ENCODE measurements at places on chromosomes 6 and 20. TPM values are rescaled to one million over a fixed set of nuclear protein-coding genes. Genes with fewer than 3 reads are reported as not detected.

GRCh38 chr20:21234324-21234723 is 68.8 kb upstream of the XRN2 start:
- H3K27ac ChIP-seq: no peak overlapping the region
- no peak for DNase-seq
- H3K4me3 ChIP-seq: no peak overlapping the region
- peaks cover 6% of the 10 kb centered on the region for H3K4me1 ChIP-seq
- no peaks in the 10 kb centered on the region for H3K27me3 ChIP-seq

GRCh38 chr6:140320081-140321080 is 945.9 kb upstream of the CITED2 start:
- H3K4me1 ChIP-seq: peaks cover 40% of the 10 kb centered on the region
- no peaks in the 10 kb centered on the region for H3K27me3 ChIP-seq
- no peaks in the 10 kb centered on the region for H3K36me3 ChIP-seq

- H3K27ac ChIP-seq: no peak overlapping the region
- DNase-seq: no peak
- no peaks in the 10 kb centered on the region for H3K27me3 ChIP-seq
- no peak overlapping the region for H3K4me3 ChIP-seq
- peaks cover 86% of the 10 kb centered on the region for H3K4me1 ChIP-seq
Observed at GRCh38 chr20:50516180-50516934, 6.2 kb downstream of the PTPN1 start.

LY6G6D gene
- total RNA-seq: not detected

GRCh38 chr6:136609873-136610706 is 59.9 kb upstream of the MAP7 start:
- no peaks in the 10 kb centered on the region for H3K27me3 ChIP-seq
- no peak for DNase-seq
- peak overlapping the region; percentile 87 for H3K27ac ChIP-seq
- H3K4me1 ChIP-seq: peaks cover 53% of the 10 kb centered on the region
- peak overlapping the region; percentile 0 for H3K4me3 ChIP-seq
- no peaks in the 10 kb centered on the region for H3K36me3 ChIP-seq

- DNase-seq: peak; percentile 79
- no peak overlapping the region for H3K27ac ChIP-seq
- H3K36me3 ChIP-seq: peaks cover 13% of the 10 kb centered on the region
Observed at GRCh38 chr20:58708246-58708931, 15.8 kb downstream of the NPEPL1 start.

RARS2 gene
- 44.7 TPM for total RNA-seq

GRCh38 chr6:99331531-99331930 is 17.9 kb downstream of the FAXC start:
- no peak overlapping the region for H3K27ac ChIP-seq
- DNase-seq: no peak
- H3K36me3 ChIP-seq: no peaks in the 10 kb centered on the region
- H3K4me1 ChIP-seq: peaks cover 3% of the 10 kb centered on the region

KCNK17 gene
- total RNA-seq: not detected

NKAIN4 gene
- 2.2 TPM for total RNA-seq

ID4 gene
- total RNA-seq: 136 TPM

ATP9A gene
- 43.4 TPM for total RNA-seq

TREML2 gene
- not detected for total RNA-seq

- no peak overlapping the region for H3K27ac ChIP-seq
- H3K36me3 ChIP-seq: no peaks in the 10 kb centered on the region
- peaks cover 10% of the 10 kb centered on the region for H3K4me1 ChIP-seq
- H3K27me3 ChIP-seq: no peaks in the 10 kb centered on the region
- no peak overlapping the region for H3K4me3 ChIP-seq
Observed at GRCh38 chr6:22636452-22636851, 67.1 kb downstream of the HDGFL1 start.

FAM8A1 gene
- 26.4 TPM for total RNA-seq

- no peaks in the 10 kb centered on the region for H3K27me3 ChIP-seq
- no peaks in the 10 kb centered on the region for H3K4me1 ChIP-seq
- no peak for DNase-seq
Observed at GRCh38 chr6:2387445-2387844, 142.0 kb upstream of the GMDS start.

- DNase-seq: no peak
- peaks cover 10% of the 10 kb centered on the region for H3K27me3 ChIP-seq
- no peak overlapping the region for H3K4me3 ChIP-seq
- no peak overlapping the region for H3K27ac ChIP-seq
Observed at GRCh38 chr20:46739431-46740213, 30.2 kb downstream of the SLC2A10 start.

GRCh38 chr20:19742974-19743639 is 15.0 kb upstream of the RIN2 start:
- H3K4me3 ChIP-seq: no peak overlapping the region
- peaks cover 3% of the 10 kb centered on the region for H3K27me3 ChIP-seq
- H3K4me1 ChIP-seq: no peaks in the 10 kb centered on the region
- no peak for DNase-seq
- no peak overlapping the region for H3K27ac ChIP-seq

- H3K4me3 ChIP-seq: no peak overlapping the region
- H3K27me3 ChIP-seq: peaks cover 3% of the 10 kb centered on the region
- no peaks in the 10 kb centered on the region for H3K36me3 ChIP-seq
- DNase-seq: peak; percentile 40
Observed at GRCh38 chr6:34486106-34486740, 20.3 kb downstream of the PACSIN1 start.

GRCh38 chr6:78300885-78301284 is 566.5 kb upstream of the IRAK1BP1 start:
- no peaks in the 10 kb centered on the region for H3K4me1 ChIP-seq
- no peak overlapping the region for H3K27ac ChIP-seq
- no peak overlapping the region for H3K4me3 ChIP-seq
- H3K27me3 ChIP-seq: no peaks in the 10 kb centered on the region

DNA sequence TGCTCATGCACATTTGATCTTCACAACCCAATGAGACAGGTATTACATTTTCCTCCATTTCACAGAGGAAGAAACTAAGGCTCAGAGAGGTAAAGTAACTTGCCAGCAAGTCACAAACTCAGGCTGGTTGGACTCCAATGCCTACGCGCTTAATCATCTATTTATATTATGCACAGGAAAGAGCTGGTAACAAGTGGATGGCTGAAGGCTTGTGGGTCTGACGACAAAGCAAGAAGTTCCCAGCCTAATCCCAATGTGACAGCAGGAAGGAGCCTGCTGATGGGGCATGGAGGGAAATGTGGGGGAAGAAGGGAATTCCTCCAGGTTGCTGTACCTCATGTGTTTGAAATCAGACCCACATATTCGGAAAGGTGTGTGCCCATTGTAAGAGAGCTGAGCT is 3.9 kb downstream of the CDH22 start:
- peaks cover 4% of the 10 kb centered on the region for H3K4me1 ChIP-seq
- H3K27ac ChIP-seq: no peak overlapping the region
- H3K4me3 ChIP-seq: no peak overlapping the region
- H3K36me3 ChIP-seq: peaks cover 1% of the 10 kb centered on the region

TCFL5 gene
- 20.0 TPM for total RNA-seq

DNA sequence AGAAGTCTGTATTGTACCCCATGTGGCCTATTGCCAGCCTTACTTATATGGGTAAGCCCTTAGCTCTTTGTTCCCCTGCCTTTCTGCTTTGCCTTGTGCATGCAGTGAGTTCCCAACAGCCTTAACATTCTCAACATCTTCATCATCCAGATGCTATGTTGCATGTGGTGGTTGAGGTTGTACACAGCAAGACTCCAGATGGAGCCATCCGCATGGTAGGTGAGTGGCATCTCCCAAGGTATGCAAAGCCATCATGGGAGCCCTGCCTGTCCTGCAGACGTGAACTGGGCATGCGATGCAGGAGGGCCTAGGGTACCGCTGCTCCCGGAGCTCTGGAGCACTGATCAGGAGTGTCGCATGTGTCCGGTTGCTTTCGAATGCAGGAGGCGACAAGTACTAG is 16.1 kb downstream of the CEP43 start:
- no peak for DNase-seq
- no peak overlapping the region for H3K27ac ChIP-seq
- no peak overlapping the region for H3K4me3 ChIP-seq
- peaks cover 17% of the 10 kb centered on the region for H3K36me3 ChIP-seq
- H3K27me3 ChIP-seq: no peaks in the 10 kb centered on the region
- no peaks in the 10 kb centered on the region for H3K4me1 ChIP-seq

- H3K4me3 ChIP-seq: no peak overlapping the region
- peaks cover 36% of the 10 kb centered on the region for H3K4me1 ChIP-seq
- no peak for DNase-seq
- H3K36me3 ChIP-seq: no peaks in the 10 kb centered on the region
- H3K27ac ChIP-seq: no peak overlapping the region
Observed at GRCh38 chr6:80480421-80481157, 374.1 kb downstream of the BCKDHB start.

TP53TG5 gene
- not detected for total RNA-seq

SEMG1 gene
- not detected for total RNA-seq

CLDN20 gene
- not detected for total RNA-seq

GRCh38 chr6:49497304-49497703 is 2.4 kb upstream of the GLYATL3 start:
- no peaks in the 10 kb centered on the region for H3K4me1 ChIP-seq
- H3K27me3 ChIP-seq: peaks cover 12% of the 10 kb centered on the region

FARS2 gene
- total RNA-seq: 18.1 TPM

DNA sequence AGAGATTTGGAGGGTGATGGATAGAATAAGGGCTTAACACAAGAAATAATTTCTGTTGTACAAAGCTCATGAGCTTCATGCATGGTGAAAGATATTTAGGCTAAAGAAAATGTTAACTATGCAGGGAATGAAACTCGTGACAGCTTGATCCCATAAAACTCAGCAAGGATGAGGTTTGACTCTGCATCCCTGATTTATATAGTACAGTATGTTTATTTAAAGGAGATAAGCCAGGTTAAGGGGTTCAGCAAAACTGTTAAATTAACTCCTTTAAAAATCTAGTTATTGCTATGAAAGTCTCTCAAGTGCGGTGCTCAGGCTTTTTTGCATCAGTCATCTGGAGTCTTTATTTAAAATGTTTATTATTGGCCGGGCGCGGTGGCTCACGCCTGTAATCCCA is 326.4 kb downstream of the LAMA2 start:
- H3K4me1 ChIP-seq: peaks cover 7% of the 10 kb centered on the region
- no peak overlapping the region for H3K4me3 ChIP-seq
- peaks cover 2% of the 10 kb centered on the region for H3K27me3 ChIP-seq
- H3K27ac ChIP-seq: no peak overlapping the region
- no peaks in the 10 kb centered on the region for H3K36me3 ChIP-seq

DNA sequence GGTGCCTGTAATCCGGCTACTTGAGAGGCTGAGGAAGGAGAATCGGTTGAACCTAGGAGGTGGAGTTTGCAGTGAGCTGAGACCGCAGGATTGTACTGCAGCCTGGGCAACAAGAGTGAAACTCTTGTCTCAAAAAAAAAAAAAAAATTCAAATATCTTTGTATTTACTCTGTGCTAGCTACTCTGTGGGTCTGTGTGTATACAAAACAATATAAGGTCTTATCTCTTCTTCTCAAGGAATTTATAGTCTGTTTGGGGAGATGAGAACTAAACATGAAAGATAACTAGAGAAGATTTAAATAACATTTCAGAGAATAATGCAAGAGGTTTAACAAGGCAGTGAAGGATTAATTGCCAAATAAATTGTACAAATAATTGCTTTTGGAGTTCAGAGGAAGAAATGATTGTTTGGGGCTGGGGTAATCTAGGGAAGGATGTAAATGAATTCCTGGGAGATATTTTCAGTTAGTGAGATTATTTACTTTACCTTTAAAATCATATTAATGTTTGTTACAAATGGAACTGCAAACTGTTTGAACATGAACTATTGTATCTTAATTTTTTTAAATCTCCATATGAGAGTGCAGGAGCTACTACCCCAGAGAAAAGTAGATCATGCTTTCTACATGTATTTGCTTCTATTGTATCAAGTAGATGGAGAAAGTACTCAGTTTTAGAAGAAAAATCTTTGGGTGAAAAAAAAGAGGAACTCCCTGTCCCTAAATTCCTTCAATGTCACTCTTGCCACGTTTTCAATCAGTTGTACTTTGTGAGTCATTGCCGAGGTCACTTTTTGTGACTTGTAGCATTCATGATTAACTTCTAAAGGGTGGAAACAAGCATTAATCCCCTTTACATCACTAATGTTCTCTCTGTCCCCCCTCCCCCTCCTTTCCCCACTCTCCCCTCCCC is 39.0 kb downstream of the NCOA3 start:
- no peaks in the 10 kb centered on the region for H3K27me3 ChIP-seq
- H3K27ac ChIP-seq: peak overlapping the region; percentile 41
- H3K36me3 ChIP-seq: no peaks in the 10 kb centered on the region
- H3K4me1 ChIP-seq: peaks cover 56% of the 10 kb centered on the region

- no peaks in the 10 kb centered on the region for H3K36me3 ChIP-seq
- peaks cover 16% of the 10 kb centered on the region for H3K4me1 ChIP-seq
- no peak overlapping the region for H3K27ac ChIP-seq
- DNase-seq: no peak
- H3K27me3 ChIP-seq: peaks cover 4% of the 10 kb centered on the region
- H3K4me3 ChIP-seq: no peak overlapping the region
Observed at GRCh38 chr6:72955666-72956065, 269.6 kb downstream of the KHDC1L start.

DNA sequence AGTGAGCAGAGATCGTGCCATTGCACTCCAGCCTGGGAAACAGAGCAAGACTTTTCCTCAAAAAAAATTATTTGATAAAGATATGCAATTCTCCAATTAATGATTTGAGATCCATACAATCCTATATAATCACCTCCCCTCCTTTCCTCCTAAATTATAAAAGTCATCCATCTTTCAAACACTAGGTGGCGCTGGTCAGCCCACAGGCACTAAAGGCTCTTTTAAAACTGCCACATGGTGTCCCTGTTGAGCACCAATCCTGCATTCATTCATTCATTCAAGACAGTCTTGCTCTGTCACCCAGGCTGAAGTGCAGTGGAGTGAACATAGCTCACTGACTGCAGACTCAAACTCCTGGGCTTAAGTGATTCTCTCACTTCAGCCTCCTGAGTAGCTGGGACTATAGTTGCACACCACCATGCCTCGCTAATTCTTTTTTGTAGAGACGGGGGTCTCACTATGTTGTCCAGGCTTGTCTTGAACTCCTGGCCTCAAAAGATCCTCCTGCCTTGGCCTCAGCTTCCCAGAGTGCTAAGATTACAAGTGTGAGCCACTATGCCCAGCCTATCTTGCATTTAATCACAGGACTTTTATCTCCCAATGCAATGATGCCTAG is 58.7 kb upstream of the SLC2A12 start:
- no peaks in the 10 kb centered on the region for H3K36me3 ChIP-seq
- no peak overlapping the region for H3K27ac ChIP-seq
- DNase-seq: no peak
- H3K4me1 ChIP-seq: peaks cover 15% of the 10 kb centered on the region
- H3K27me3 ChIP-seq: no peaks in the 10 kb centered on the region
- no peak overlapping the region for H3K4me3 ChIP-seq
